ENCODE measurements at places on chromosomes 11 and 22.

DNA sequence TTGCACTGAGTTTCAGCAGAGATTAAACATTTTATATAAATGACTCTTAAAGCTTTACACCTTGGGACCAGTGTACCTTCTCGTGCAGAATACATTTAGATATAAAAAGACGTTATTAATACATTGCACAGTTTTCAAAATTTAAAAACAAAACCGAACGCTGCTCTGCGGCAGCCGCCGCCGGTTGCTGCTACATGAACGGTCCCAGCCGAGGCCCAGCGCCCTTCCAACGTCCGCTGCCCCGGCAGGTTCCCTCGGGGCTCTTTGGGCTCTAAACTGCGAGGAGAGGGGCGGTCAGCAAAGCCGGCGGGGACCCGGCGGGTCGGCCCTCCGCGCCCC is 2.0 kb downstream of the CDKN1C start:
- H3K27ac ChIP-seq, result no peak overlapping the region
- peak overlapping the region; percentile 93 for H3K4me3 ChIP-seq
- peaks cover 22% of the 10 kb centered on the region for H3K36me3 ChIP-seq
- DNase-seq, result no peak
- H3K27me3 ChIP-seq, result peaks cover 15% of the 10 kb centered on the region
- H3K4me1 ChIP-seq, result peaks cover 36% of the 10 kb centered on the region

DNA sequence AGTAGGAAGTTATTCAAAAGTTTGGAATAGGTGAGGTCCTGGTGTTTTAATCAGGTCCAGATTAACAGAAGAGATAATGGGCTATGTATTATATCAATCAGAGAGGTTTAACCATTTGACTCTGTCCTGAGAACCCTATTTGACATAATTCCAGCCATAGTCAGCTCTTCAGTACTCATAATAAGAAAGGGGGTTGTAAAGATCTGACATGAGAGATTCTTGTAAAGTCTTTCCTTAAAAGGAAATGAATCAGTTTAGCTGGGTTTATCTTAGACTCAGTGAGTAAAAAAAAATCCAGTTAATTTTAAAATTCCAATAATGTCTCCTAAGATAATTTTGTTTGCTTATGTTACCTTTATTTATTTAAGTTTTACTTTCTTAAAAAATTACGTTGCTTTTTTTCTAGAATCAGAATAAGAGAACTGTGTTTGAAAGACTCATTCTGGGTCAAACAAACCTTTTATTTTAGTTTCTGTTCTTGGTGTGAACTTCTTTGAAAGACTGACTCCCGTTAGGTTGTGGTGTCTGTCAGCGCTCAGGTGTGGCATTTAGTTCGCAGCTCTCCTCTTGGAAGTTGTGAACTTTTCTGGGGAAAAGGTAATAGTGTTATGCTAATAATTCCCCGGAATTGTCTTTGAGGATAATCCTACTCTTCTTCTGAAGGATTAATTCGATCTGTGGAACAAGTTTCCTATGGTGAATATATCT is 20.5 kb downstream of the NUCB2 start:
- DNase-seq, result no peak
- H3K4me1 ChIP-seq, result no peaks in the 10 kb centered on the region
- peaks cover 24% of the 10 kb centered on the region for H3K36me3 ChIP-seq
- peak overlapping the region; percentile 43 for H3K27ac ChIP-seq

- peak overlapping the region; percentile 77 for H3K27ac ChIP-seq
- peaks cover 6% of the 10 kb centered on the region for H3K4me1 ChIP-seq
- no peak for DNase-seq
- H3K36me3 ChIP-seq, result peaks cover 4% of the 10 kb centered on the region
These were observed 125.5 kb downstream of the SIK3 start for GRCh38 chr11:116972691-116973090.

DNA sequence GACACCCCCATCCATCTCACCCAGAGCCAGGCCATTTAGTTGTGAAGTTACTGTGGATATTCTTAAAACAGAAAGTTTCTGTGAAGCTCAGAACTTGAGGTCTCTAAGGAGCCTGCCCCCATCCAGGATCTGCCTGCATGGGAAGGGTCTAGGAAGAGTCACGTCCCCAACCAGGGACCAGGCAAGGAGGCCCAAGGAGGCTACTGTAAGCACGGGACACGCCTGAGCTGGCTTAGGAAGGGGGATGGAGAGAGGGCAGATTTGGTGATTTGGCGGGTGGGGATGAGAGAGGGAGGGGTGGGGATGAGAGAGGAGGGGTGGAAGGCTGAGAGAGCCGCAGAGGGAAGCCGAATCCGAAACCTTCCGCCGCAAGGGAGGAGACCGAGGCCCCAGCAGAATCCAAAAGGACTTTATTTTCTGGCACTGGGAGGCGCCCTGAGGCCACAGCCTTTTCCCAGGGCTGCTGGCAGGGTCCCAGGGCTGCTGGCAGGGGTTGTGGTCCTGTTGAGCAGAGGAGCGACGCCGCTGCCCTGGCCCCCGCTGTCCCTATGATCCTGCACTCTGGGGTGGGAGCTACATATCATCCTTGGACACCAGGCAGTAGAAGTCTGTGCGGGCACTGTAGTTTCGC is 9.4 kb downstream of the SIGIRR start:
- H3K4me3 ChIP-seq, result peak overlapping the region; percentile 65
- no peaks in the 10 kb centered on the region for H3K36me3 ChIP-seq
- no peak for DNase-seq

DNA sequence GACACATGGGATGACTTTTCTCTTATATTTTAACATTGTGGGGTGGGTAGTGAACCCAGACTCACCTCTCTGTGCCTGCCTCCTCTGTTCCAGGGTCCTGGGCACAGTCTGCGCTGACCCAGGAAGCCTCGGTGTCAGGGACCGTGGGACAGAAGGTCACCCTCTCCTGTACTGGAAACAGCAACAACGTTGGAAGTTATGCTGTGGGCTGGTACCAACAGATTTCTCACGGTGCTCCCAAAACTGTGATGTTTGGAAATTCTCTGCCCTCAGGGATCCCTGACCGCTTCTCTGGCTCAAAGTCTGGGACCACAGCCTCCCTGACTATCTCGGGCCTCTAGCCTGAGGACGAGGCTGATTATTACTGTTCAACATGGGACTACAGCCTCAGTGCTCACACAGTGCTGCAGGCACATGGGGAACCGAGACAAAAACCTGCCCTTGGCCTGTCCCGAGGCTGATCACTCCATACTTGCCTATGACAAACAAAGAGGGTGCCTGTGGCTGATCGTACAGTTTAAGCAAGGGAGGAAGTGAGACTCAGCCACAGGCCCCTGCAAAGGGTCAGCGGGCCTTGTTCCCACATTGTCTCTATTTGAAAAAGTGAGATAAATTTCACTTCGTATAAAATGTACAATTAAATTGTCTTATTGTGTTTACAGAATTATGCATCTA is 43.7 kb upstream of the TOP3B start:
- peak overlapping the region; percentile 12 for H3K27ac ChIP-seq
- no peak overlapping the region for H3K4me3 ChIP-seq
- no peak for DNase-seq
- H3K27me3 ChIP-seq, result peaks cover 13% of the 10 kb centered on the region

- peaks cover 7% of the 10 kb centered on the region for H3K4me1 ChIP-seq
- H3K27me3 ChIP-seq, result no peaks in the 10 kb centered on the region
- no peak overlapping the region for H3K27ac ChIP-seq
- no peak overlapping the region for H3K4me3 ChIP-seq
- no peaks in the 10 kb centered on the region for H3K36me3 ChIP-seq
- no peak for DNase-seq
These were observed 8.6 kb downstream of the TBCEL start for GRCh38 chr11:121032546-121032945.

Measured in nephron progenitor cell (in vitro differentiated cells).